Stimulated activated CD4-positive, alpha-beta T cell treated with anti-CD3 and anti-CD28 coated beads, Interleukin-1b, Interleukin-23, amount 100 ng/mL, for 1 hour (primary cell): ENCODE measurements at places on chromosomes 5 and 9.

DNA sequence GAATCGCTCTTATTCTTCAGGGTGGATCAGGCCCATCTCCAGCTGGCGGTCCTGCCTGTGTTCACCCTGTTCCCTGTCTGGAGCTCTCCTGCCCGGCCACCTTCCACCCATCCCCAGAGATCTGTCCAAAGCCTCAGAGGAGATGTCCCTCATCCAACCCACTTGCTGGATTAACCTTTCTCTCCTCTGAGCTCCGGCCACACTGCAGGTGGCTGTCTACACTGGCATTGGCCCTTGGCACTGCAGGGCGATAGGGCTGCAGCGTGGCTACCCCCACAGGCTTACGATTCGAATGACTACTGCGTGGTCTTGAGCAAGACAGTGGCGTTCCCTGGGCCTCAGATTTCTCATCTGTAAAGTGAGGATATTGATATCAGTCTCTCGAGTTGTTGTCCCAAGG, 63.8 kb upstream of the BARHL1 start:
- DNase-seq, result no peak

DNA sequence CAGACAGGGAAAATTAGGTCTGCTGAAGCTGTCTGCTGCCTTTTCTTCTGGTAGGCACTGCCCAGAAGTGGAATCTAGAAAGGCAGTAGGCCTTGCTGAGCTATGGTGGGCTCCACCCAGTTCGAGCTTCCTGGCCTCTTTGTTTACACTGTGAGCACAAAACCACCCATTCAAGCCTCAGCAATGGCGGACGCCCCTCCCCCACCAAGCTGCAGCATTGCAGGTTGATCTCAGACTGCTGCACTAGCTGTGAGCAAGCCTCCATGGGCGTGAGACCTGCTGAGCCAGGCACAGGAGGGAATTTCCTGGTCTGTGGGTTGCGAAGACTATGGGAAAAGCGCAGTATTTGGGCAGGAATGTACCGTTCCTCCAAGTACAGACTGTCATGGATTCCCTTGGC, 18.5 kb downstream of the AGTPBP1 start:
- peak; percentile 18 for DNase-seq

DNA sequence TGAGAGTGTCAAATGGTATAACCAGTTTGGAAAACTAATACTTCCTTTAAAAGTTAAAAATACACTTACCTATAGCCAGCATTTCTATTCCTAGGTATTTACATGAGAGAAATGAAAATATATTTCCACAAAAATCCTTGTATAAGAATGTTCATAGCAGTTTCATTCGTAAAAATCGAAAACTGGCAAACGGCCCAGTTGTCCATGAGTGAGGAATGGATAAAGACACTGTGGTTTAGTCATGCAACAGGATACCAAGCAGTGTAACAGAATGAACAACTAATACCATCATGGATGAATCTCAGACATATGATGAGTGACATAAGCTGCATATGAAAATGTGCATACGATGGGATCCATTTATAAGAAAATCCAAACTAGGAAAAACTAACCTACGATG, 136.7 kb downstream of the MACROH2A1 start:
- no peak for DNase-seq

DNA sequence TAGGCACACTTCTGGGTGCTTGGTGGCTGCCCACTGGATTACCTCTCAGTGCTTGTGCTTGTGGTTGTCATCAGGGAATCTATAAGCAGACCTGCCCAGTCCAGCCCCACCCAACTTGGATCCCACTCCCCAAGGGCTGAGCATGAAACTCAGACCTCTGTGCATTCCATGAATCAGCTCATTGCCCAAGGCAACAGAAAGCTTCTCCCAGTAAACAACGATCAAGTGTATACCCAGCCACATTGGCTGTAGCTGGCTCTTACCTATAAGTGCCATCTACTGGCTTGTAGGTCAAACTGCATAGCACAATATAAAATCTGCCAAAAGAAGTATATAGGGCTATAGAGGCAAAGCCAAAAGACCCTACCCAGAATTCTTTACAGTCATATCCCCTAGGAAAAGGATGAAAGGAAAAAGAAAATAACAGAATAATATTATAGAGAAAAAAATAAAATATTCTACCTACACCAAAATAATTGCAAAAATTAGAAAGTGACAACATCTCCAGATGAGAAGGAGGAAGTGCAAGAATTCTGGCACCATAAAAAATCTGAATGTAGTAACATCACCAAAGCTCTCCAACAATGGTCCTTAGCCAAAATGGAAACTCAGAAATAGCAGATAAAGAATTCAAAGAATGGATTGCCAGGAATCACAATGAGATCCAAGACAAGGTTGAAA, 321.0 kb upstream of the TRPC7 start:
- DNase-seq, result no peak
